ENCODE measurements at places on chromosomes 12 and 14.

DNA sequence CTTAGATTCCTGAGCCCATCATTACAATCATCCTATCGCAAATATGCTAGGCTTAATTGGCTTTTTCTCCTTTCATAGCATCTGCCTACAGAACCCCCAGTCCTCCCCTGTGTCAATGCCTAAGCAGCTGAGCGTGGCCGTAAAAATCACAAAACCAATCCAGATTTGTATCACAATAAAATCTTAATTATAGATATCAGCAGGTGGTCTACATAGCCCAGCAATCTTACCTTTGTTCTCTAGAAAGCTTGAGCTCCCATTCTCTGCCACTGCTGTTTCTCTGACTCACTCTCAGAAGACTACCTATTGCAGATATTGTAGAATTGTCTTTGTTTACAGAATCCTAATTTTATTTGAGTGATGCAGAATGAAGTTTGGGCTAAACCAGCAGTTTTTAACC, 37.9 kb upstream of the PPM1A start:
- DNase-seq = no peak

DNA sequence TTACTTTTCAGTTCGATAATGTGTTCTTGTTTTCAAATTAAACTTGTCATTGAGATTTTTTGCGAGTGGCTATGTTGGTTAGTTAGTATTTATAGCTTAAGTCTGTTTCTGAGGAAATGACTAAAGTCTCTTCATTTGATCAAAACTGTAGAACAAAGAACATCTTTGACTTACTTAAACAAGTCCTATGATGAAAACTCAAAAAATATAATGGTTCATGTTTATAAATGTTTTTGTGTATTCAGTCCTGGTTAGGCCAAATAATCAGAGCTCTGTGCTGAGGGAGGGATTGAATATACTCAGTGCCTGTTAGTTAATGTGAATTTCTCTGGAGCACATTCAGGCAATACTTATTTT, 51.7 kb downstream of the PPFIBP1 start:
- DNase-seq = no peak

- no peak for DNase-seq
These were observed 42.3 kb upstream of the KCNA1 start for GRCh38 chr12:4867384-4867783.

DNA sequence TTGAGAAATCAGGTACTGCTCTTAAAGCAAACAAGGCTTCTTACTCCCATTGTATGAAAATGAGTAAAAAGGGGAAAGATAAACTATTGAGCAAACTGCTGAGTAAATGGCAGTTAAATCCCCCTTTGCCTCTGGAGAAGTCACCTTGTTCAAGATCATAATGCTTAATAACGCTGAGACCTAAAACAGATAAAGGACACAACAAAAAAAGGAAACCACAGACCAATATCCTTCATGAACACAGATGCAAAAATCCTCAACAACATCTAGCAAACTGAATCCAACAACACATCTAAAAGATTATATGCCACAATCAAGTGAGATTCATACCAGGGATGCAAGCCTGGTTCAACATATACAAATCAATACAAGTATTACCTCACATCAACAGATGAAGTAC, 109.0 kb upstream of the MDM1 start:
- DNase-seq = no peak

DNA sequence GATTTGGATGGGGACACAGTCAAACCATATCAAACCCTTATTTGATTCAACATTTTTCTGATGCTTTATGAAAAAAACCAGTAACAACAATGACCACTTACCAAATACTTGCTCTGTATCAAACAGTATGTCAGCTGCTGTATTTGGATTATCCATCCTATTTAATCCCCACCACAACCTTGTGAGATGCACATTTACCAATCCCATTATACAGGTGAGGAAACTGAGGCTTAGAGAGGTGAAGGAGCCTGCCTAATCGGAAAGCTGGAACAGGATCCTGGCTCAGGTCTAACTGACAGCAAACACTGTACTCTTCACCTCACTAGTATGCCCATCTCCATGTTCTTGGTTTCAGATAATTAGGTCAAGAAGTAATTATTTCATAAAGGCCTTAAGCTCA, 13.8 kb downstream of the CHST11 start:
- no peak for DNase-seq

DNA sequence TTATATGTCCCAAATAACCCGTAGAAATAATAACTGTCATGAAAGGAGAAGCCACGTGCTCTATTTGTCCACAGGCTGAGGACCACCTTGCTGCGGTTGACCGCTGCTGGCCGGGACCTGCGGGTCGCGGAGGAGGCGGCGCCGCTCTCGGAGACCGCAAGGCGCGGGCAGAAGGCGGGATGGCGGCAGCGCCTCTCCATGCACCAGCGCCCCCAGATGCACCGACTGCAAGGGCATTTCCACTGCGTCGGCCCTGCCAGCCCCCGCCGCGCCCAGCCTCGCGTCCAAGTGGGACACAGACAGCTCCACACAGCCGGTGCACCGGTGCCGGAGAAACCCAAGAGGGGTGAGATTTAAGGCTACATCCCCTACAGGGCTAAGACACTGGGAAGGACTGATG, 21.0 kb downstream of the RPGRIP1 start:
- DNase-seq = no peak

DNA sequence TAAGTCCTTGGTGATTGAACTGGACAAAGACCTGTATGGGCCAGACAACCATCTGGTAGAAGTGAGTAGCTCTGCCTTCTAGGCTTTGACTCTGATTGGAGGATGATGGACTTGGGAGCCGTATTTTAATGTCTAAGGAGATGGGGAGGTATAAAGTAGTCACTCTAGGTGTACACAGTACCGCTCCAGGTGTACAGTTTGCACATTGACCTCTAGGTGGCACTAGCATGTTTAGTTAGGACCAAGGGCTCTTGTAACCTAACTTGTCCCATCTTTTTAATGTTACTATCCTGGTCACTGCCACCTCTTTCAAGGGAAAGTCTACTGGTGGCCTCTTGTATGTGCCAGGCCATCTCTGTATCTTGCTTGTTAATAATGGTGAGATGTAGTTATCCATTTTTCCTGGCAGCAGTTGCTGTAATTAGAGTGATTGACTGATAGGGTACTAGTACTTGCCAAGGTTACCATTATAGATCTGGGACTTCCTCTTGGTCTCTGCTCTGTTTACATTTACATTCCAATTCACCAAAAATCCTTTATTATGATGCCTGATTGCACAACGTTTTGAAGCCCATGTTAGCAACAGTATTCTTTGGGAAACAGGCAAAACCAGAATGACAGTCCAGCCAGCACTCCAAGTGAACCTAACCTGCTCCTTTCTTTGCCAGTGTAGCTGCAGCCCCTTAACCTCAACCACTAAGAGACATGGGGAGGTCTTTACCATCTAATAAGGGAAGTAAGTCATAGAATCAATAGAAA, 3.6 kb downstream of the SMARCD1 start:
- peak; percentile 59 for DNase-seq

DNA sequence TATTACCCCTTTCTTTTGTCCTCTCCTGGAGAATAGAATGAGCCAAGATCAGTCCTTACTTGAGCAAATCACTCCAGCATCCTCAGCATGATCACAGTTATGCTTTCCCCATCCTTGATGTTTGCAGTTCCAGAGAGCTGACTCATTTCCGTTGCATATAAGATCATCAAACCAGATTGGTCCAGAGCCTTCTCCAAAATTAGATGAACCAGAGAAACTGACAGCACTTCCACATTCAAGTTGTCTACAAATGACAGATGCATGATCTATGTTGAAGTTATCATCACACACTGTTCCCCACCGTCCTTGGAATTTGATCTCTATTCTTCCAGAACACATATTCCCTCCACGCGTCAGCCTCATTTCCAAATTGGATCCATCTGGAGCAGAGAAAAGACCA, 4.8 kb downstream of the CD163 start:
- peak; percentile 97 for DNase-seq

GRCh38 chr12:131473741-131474709, 236.9 kb upstream of the SFSWAP start:
- DNase-seq = no peak

DNA sequence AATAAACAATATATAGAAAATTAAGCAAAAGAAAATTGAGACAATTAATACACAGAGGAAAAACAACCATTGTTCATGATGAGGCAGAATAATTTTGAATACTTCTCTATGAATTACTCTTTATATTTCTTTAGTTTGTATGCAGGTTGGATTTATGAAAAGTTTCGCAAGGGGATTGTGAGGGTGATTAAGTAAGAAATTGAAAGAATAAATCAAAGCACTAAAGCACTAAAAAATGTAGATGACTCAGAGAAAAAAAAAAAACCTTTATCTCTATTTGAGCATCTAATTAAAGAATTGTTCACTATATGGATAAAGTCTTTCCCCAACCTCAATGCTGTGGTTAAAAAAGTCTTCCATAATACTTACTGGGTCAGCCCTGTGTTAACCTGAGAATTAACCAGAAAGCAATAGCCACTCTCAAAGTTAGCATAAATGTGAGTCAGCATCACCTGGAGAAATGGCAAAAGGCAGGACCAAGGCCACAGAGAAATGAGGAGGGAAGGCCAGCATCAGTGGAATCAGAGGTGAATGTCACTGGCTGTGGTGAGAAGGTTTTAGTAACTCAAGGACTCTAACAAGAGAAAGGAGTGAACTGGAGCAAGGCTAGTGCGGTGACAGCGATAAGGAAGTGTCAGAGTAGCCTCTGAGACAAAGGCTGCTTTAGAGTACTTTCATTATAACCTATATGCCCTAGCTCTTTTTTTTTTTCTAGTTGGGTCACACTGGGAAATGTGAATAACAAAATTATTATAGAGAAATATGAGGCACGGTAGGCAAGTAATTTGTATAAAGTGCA, 310.4 kb downstream of the KCNC2 start:
- peak; percentile 20 for DNase-seq

- no peak for DNase-seq
These were observed 303.7 kb upstream of the USP15 start for GRCh38 chr12:61956545-61956944.

GRCh38 chr14:22143363-22143762, 445.7 kb downstream of the DAD1 start:
- peak; percentile 18 for DNase-seq

DNA sequence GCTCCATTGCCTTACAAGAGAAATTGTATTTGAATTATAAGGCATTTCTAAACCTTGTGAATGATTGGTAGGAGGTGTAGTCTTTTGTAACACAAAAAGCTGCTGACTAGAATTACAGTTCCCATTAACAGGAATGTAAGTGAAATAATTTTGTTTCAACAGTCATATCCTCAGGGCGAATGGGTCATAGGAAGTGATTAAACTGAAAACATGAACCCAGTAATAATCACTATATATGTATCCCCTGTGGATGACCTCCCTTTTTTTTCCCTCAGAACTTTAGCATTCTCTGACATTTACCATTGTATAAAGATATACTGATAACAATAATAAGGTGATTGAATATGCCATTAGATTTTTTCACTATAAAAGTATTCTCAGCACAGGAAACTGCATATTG, 312.3 kb downstream of the ATP23 start:
- DNase-seq = no peak

DNA sequence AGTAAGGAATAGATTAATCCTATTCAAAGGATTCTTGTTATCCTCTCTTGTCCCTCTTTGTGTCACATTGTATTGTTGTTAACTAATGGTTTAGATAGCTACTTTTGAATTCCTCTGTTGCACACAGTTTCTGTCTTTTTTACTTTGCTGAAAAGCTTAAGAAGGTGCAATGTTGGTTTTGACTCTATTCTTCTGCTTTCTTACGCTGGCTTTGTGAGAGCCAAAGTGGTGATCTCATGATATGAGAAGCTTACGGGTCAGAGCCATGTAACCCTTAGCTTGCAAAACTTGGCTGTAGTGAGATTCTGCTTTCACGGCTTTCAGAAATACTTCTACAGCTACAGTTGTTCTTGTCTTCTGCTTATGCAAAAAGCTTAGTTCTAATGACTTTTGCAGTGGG, 239.7 kb downstream of the TRHDE start:
- DNase-seq = peak; percentile 5

- DNase-seq = no peak
These were observed 78.9 kb downstream of the NCOR2 start for GRCh38 chr12:124488520-124488919.

GRCh38 chr14:72824051-72824450, 69.8 kb downstream of the DPF3 start:
- no peak for DNase-seq

DNA sequence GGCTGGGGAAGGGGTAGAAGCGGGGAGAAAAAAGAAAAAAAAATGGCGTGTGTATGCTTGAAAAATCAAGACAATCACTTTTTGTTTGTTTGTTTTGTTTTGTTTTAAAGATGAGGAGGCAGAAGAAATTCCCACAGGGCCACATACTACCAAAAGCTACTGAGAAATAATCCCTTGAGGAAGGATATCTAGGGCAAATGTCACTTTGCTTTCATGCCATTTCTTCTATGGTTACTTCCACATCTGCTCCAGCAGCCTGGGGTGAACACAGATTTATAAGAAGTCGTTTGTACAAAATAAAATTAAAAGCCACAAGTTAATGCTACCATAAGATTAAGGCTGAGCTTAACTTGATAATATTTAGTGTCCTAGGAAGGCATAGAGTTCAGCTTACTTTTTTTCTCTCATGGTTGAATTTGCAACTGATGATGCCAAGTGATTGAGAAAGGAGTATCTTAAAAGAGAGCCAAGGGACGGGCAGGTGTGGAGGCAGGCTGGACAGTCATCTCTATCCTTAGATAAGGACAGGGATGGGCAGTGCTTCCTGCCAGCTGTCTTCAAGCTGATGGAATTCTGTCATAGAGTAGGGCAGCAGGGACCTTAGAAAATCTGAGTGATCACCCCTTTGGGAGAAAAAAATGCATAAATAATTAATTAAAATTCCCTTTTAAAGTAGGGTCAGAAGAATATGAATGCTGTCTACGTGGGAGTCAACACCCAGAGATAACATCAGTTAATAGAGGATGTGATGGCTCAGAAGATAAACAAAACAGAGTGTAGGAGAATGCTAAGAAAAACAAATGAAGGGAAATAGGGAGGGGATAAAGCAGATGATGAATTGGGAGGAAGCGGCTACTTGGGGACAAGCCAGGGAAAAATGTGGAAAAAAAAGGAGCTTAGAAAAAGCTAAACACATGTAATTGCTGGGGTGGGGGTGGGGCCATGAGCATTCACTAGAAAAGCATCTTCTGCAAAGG, 57.1 kb downstream of the DYRK2 start:
- DNase-seq = peak; percentile 84

GRCh38 chr14:64191756-64192155, 102.4 kb downstream of the ESR2 start:
- DNase-seq = peak; percentile 92

GRCh38 chr12:126747530-126748149, 1519.3 kb upstream of the TMEM132C start:
- DNase-seq = peak; percentile 16
